ENCODE measurements at places on chromosomes 12 and 14.
A peak's percentile ranks its signal among the peaks of the same experiment; 100 is the strongest.

DNA sequence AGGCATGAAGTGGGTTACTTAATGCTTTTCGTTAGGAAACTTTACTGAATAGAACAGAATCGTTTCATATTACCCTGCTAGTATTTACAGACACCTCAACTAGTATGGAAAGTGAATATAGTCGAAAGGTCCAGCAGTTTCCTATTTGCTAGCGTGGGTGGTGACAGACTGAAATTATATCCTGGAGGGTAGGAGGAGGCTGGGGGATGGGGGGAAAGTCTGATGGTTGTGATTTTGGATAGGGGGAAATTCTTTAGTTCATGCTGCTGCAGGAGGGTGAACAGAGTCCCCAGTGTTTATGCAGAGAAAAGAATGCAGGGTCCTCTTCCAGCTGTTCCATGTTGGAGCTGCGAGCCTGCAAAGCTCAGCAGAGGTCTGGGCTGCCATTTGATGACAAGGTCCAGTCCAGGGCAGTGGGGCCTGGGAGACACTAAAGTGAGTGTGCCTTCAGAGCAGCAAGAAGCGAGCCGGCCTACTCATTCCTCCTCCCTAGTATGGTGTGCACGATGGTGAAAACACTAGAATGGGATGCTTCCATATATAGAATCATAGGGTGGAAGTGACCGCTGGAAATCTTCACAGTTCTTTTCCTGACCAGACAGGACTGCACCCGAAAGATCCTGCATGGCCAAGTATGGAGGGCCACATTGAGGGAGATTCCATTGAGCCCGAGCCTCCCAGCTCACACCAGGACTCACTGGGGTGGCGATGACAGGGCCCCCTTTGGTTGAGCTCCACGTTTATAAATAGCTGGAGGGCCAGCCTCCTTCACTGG lies 2.1 kb downstream of the SAMD4A start:
- peak; percentile 16 for DNase-seq

GRCh38 chr12:112179916-112180315 lies 54.6 kb downstream of the TRAFD1 start:
- no peak for DNase-seq

- no peak for DNase-seq
These were observed 115.4 kb downstream of the WIF1 start for GRCh38 chr12:65005716-65006115.

DNA sequence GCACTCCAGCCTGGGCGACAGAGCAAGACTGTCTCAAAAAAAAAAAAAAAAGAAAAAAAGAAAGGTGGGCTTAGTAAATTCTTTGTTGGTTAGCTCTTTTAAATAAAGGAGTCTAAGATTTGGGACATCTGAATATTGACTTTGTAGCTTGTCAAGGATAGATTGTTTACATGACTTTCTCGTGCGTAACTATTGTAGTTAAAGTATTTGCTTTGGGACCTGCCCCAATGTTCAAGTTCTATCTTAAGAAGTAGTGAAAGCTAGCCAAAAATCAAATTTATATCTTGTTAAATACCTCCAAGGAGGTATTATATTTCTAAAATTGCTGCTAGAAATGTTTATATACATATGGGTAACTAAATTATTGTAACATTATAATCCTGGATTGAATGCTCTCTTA lies 32.4 kb downstream of the PTPN21 start:
- DNase-seq: no peak

GRCh38 chr14:35229084-35229791 lies 62.9 kb upstream of the PSMA6 start:
- no peak for DNase-seq

DNA sequence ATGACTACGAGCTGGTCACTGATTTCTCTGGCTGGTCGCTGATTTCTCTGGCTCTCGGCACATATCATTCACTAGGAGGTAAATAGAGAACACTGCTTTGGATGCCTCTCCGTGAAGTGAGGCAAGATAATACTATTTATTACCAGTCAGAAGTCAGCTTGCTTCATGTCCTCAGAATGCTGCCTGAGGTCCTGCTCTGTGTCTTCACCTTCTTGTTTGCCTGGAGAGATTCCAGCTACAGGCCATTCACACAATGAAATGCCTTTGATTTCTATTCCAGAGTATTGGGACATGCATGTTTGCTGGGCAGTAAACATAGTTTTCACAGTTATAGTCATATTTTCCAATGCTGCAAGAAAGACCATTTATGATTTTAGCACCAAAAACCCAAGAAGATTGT lies 106.7 kb downstream of the AEBP2 start:
- no peak for DNase-seq

DNA sequence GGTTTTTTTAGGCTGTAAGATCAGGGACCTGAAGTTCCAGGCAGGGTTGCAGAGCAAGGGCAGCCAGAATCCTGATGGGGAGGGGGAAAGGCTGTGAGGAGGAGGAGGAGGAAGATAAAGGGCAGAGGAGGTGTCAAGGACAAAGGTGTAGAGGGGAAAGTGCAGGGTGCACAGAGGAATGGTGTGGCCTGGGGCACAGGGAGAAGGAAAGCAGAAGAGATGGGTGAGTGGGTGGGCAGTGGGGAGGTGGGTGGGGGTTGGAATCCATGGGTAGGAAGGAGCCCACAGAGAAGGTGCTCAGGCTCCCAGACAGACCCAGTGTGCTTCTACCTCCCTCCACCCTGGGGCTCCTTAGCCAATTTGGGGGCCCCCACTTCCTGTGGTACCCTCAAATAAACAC lies 11.2 kb downstream of the TRPV4 start:
- no peak for DNase-seq

GRCh38 chr12:5439371-5439771 lies 7.5 kb downstream of the NTF3 start:
- no peak for DNase-seq

GRCh38 chr12:52929538-52929937 lies 19.4 kb upstream of the KRT18 start:
- no peak for DNase-seq

DNA sequence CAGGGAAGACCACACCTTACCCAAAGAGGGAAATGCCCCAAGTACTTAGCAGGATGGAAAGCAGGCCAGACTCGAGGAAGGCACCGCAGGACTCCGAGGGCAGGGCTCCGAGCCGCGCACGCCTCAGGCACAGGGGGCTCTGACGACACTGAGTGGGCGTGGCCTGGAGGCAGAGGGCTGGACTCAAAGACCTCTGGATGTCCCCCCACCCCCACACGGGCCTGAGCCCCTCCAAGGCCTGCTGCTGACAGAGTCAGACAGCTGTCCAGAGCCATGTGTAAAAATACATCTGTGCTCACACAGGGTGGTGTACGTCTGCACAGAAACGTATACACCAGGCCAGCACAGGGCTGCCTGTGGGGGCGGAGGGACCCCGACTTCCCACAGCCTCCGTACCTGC lies 1.4 kb downstream of the AKT1 start:
- DNase-seq: peak; percentile 69

- no peak for DNase-seq
These were observed 58.9 kb downstream of the GRIP1 start for GRCh38 chr12:66620026-66620425.

GRCh38 chr12:74985293-74985985 lies 224.2 kb downstream of the KCNC2 start:
- DNase-seq: no peak

DNA sequence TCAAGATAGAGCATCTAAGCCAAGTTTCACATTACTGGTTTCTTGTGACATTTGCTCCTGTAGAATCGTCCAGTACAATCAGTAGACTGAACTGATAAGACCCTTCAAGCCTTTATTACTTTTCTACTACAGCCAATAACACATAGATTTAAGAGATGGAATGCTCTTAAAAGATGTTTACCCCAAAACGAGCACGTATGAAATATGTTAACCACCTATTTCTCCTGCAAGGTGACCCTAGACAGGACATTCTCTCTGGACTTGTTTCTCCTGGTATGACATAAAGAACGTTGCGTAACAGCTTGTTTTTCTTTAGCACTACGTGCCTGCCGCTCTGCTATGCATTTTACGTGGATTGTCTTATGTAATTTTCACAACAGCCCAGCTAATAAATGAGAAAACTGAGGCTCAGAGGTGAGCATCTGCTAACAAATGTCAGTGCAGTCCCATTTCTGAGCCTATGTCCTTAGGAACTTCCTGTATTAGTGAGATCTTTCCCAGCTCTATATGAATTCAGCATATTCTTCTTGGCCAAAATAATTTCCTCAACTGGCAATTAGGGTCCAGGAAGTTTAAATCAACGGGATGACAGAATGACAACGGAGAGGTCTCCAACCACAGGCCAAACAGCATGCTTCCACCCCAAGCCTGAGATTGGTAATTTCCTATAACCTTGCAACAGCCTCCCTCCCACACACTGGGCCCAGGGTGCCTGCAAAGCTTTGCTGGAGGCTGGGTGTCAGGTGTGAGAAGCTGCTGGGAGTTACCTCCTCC lies 3.7 kb downstream of the NFKBIA start:
- no peak for DNase-seq

DNA sequence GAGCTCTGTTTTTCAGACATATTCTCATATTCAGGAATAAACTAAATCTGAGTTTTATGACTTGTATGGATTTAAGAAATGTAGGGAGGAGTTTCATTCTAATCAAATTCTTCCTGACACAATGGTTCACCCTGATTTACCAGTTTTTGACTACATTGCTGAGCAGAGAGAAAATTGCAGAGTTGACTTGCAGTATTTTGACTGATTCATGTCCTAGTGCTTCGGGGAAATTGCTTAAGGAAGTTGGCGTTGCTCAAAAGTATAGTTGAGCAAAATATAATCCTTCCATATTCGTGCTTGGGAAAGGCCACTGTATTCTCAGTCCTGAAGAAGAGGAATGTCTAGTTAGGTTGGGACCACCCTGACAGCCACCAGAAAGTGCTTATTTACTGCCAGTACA lies 1.3 kb upstream of the TWF1 start:
- DNase-seq: no peak

Data from nephron progenitor cell (in vitro differentiated cells).